ENCODE measurements at places on chromosomes 6 and 20.

- no peak for DNase-seq
These were observed 47.4 kb downstream of the ADNP start for GRCh38 chr20:50883856-50884255.

DNA sequence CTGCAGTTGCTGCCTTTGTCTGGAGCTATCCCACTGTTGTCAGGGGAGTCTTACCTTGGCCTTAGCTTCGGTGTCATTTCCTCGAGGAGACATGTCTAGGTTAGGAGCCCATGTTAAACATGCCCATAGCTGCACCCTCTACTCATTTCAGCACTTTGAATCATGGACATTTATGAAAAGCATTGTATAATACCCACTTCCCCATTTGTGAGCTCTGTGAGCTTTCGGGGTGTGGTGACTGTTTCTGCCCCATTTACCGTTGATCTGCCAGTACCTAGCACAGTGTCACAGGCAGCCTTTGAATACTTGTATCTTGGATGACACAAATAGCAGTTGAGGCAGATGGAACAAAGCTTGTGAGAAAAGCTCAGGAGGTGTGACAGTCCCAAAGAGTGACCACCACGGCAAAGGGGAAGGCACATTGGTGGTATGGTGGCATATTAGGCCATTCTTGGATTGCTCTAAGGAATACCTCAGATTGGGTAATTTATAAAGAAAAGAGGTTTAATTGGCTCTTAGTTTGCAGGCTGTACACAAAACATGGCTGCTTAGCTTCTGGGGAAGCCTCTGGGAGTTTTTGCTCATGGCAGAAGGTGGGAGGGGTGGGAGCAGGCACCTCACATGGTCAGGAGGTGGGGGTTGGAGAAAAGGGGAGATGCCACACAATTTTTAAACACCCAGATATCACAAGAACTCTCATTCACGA is 42.0 kb downstream of the JARID2 start:
- DNase-seq, result no peak

DNA sequence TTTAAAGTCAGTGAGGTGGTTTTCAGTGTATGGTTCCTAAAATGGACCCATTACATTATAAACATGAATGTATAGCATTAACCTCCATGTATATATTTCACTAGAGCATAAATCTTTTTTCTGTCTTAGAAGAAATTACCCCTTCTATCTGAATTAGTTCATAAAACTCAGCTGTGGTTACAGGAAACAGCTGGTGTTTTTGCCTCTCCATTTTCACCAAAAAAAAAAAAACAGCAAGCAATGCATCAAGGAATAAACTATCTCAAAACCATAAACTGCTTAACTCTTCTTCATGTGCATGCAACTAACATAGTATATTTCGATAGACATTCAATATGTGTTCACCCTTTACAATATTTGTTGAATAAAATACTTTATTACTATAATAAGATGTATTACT is 40.2 kb downstream of the MOXD1 start:
- no peak for DNase-seq

DNA sequence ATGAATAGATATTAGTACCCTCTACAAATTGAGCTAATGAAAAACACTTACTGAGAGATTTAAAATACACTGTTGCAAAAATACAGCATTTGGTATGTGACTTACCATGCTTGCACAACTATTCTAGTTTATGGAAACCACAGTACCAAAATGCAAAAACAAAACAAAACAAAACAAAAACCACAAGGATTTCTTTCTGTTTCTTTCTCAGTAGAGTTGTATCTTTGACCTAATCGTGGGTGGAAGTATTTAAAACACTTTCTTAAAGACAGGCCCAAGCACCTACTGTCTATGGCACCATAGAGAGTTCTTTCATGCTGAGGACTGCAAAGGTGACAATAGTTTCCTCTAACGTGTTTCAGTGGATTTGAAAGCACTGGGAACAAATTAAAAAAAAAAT is 95.3 kb upstream of the C6orf118 start:
- no peak for DNase-seq

- no peak for DNase-seq
These were observed 80.4 kb downstream of the ARID1B start for GRCh38 chr6:156857573-156857972.

DNA sequence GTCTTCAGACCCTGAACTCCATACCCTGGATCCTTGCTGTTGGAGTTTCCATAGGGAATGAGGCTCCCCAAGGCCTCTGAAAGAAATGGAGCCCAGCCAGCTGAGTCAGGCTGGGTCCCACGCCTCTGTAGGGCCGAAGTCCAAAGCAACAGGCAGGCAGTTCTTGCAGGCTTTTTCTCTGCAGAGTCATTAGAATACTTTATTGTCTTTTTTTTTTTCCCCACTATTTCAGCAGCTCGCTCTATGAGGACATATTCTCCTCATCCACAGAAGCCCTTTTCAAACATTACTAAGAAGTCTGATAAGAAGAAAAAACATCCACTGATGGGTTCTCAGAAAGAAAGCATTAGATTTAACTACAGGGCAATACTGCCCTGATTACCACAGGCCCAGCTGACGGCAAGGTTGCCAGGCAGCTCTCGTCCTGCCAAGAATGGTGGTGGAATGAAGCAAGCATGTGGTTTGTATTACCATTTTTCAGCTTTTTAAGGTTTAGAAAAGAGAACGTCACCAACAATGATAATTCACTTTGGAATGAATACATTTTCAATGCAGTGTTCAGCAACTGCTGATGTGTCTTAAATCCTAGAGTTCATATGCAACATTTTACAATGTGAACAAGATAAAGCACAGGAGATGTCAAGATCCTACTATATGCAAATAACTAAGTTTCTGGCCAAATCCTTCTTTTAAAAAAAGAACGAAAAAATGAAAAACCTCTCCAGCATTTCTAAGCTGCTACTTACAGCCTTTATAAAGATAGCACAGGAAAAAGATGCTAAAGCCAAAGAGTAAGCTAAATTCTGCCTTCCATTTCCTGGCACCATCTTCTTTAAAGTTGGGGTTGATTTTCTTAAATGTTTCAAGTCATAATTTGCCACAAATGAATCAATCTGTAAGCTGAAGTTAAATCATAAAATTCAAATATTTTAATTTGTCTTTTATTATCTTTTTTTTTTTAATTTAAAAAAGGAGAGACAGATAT is 223.6 kb upstream of the CITED2 start:
- no peak for DNase-seq

DNA sequence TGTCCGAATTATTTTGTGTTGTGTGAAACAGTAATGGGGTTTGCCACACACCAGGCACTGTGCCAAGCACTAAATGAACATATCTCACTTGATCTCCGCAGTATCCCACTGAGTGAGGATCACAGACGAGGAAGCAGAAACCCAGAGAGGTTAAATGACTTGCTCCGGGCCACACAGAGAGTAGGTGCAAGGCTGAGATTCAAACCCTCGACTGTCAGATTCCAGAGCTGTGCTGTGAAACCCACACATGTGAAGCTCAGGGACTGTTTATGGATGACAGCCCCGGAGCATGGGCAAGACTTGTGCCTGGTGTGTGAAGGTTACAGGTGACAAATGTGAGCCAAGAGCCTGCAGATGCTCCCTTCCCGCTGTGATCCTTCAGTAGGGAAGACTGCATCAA is 87.8 kb upstream of the SIRPA start:
- no peak for DNase-seq

- DNase-seq, result no peak
These were observed 45.0 kb downstream of the QKI start for GRCh38 chr6:163459536-163459935.

- no peak for DNase-seq
These were observed 4.1 kb upstream of the TFAP2C start for GRCh38 chr20:56624786-56625681.

- no peak for DNase-seq
These were observed 14.8 kb upstream of the RPL7L1 start for GRCh38 chr6:42864602-42865001.

All from stimulated activated CD8-positive, alpha-beta memory T cell treated with anti-CD3 and anti-CD28 coated beads, Interleukin-7, amount 100 ng/mL, for 4 hours (primary cell).